ENCODE measurements at places on chromosomes 7 and 10.

GRCh38 chr7:77897004-77897547 lies 98.5 kb downstream of the PHTF2 start:
- DNase-seq: no peak

GRCh38 chr10:77463967-77464745 lies 173.5 kb downstream of the KCNMA1 start:
- DNase-seq: no peak

- DNase-seq: no peak
Observed at GRCh38 chr10:77068969-77069368, 568.6 kb downstream of the KCNMA1 start.

- DNase-seq: no peak
Observed at GRCh38 chr10:11149807-11150141, 132.1 kb downstream of the CELF2 start.

DNA sequence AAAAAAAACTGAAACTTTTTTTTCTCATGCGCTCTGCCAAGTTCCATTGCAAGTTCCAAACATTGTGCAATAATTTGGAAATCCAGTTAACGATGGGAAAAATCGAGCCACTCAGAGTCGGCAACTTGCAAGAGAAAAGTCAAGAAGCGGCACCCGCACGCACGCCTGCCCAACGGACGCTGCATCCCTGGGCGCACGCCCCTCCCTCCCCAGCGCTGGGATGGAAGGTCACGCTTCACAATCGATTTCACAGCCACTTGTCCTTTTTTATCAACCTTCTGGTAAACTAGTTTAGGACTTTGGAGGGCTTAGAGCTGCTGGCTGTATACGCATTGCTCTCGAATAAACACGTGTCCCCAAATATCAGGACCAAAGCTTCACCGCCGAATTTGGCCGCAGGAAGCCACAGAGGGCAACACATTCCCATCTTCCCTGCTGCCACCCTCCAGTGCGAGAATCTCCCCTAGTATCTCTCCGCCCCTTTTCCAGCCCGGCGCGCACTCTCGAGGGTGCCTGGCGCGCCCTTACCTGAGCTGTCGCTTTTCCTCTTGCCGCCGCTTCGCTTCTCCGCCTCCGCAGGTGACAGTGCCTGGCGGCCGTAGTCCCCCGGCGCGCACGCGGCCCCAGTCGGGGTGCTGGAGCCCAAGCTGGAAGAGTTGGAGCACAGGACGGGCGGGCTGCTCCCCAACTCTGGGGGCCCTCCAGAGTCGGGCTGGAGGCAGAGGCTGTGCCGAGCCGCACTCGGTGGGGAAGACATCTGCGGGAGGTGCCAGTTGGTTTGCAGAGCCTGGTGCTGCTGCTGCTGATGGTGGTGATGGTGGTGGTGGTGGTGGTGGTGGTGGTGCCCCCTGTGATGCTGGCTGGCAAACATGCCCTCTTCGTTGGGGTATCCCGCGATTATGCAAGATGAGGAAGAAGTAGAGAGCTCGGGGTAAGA lies 857 bp downstream of the MEOX2 start:
- DNase-seq: no peak

- no peak for DNase-seq
Observed at GRCh38 chr10:103199488-103199887, 6.4 kb upstream of the NT5C2 start.

DNA sequence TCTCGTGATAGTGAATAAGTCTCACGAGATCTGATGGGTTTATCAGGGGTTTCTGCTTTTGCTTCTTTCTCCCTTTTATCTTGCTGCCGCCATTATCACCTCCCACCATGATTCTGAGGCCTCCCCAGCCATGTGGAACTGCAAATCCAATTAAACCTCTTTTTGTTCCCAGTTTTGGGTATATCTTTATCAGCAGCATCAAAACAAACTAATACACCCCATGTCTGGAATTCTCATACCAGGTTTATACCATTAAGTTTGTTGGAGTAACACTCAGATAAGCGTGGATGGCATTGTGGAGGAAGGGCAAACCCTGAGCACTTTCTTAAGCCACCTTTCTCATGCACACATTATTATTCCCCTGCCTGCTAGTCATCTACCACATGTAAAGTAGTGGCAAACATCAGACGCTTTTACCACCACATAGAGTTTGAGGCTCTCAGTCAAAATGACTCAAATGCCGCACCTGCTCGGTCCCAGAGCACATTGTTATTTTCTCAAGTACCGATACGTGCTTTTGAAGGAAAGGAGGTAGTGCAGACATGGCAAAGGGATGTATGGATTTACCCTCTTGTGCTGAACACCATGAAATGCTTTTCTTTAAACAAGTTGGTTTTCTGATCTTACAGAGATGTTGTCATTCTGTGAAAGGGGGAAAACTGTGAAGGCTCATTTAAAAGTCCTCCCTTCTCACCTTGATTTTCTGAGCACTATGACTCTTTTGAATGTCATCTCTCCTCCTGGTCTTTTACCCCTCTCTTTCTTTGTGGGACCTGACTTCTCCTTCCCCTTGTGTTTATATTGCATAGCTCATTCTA lies 429.7 kb downstream of the EXOC4 start:
- DNase-seq: no peak

GRCh38 chr10:66209025-66209424 lies 716.8 kb upstream of the LRRTM3 start:
- DNase-seq: no peak

GRCh38 chr7:140426130-140426529 lies 22.3 kb downstream of the RAB19 start:
- DNase-seq: no peak

GRCh38 chr10:121091961-121092719 lies 241.0 kb downstream of the WDR11 start:
- no peak for DNase-seq

DNA sequence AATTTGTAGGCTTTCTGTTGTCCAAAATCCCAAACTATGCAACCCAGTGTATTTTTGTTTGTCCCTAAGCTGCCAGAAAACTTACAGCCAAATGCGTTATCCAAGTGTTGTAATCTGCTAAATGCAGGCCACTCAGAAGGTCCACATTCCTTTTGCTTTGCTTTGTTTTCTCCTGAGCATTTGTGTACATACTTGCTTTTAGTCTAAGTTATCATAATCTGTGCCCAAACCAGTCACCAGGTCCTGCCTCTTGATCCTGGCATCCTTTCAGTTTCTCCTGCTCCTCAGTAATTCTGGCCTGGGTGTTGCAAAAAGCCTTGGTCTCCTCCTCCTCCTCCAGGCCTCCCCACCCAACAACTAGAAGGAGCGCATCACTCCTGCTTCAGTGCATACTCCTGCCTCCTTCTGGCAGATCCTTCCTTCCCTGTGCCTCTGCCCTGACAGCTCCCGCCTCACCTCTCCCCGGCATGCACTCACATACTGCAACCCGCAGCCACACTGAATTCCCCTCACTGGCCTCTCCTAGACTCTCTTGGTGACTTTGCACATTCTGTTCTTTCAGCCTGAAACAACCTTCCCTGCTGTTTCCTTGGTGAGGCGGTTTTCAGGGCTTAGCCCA lies 2.3 kb downstream of the DENND2A start:
- DNase-seq: no peak

- no peak for DNase-seq
Observed at GRCh38 chr10:6612371-6612770, 32.3 kb upstream of the PRKCQ start.

DNA sequence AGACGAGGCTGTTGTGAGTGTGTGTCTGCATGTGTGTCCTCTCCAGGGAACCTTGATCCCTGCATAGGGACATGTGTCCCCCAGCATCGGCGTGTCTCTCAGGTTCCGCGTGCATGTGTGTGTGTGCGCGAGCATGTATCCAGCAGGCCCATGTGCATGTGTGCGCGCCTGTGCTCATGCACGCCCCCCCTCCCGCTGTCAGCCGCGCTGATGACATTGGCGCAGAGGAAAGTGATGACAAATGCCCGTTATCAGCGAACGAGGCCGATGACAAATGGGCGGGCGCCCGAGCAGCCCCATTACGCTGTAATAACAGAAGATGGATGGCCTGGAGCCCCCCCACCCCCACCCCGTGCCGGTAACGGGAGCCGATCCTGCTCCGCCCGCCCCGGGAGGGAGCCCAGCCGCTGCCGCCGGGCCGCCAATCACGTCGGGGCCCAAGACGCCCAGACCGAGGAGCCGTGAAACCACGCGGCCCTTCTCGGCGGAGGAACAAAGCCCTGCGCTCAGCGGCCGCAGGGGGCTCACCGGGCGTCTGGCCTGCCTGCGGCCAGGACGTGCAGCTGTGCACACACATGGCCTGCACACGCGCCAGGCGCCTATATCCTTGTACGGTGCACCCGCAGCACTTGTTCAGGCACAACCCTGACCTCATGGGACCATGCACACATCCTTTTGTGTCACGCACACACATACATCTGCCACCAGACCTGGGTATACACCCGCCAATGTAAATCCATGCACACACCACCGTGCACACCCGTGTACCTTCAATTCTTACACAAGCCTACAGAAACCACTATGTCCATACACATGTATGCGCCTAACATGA lies 21.5 kb downstream of the POLL start:
- no peak for DNase-seq

GRCh38 chr7:95246831-95247370 lies 77.4 kb downstream of the PON1 start:
- peak; percentile 73 for DNase-seq

GRCh38 chr10:96288151-96288621 lies 16.0 kb upstream of the DNTT start:
- DNase-seq: no peak

DNA sequence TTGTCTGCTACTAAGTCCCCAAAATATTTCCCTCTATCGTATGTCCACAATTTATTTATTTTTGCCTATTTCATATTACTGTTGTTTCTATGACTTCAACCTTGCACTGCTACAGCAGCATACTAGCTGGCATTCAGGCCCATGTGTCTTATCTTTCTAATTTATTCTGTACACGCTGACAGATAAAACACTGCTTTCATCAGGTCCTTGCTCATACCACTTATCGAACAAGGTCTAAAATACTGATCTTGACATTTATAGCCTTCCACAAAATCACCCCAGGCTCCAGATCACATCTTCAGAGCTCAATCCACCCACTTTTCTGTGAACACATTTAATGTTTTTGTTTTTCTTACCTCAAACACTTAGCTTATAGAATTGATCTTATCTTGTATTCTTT lies 374.6 kb downstream of the THSD7A start:
- no peak for DNase-seq

- no peak for DNase-seq
Observed at GRCh38 chr10:27500886-27501285, 3.2 kb upstream of the RAB18 start.

DNA sequence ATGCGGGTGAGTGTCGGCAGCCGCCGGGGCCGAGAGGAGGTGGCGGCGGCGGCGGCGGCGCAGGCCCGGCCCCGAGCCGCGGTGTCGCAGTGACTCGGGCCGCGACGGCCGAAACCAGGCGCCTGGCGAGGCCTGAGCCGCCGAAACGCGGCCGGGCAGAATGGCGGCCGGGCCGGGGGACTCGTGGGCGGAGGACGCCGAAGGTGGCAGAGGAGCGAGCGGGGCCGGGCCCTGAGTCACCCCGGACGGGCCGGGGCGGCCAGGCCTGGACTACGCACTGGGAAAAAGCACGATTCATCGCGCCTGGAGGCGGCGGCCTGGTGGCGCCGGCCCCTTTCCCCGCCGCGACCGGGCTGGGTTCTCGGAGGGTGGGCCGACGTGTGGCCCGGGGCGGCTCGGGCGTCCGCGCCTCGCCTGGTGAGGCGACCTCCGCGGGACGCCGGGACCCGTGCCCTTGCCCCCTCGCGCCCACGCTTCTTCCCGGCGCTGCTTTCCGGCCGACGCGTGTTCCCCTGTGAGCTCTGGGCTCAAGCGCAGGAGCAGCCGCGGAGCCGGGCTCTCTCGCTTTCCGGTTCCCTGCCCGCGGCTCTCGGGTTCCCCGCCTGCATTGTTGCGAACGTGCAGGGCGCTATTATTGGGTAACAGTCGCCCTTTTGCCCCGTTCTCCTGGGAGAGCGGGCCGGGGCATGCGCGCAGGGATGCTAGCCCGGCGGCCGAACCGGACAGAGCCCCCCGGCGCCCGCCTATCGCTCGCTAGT lies 500 bp downstream of the CUL1 start:
- no peak for DNase-seq

DNA sequence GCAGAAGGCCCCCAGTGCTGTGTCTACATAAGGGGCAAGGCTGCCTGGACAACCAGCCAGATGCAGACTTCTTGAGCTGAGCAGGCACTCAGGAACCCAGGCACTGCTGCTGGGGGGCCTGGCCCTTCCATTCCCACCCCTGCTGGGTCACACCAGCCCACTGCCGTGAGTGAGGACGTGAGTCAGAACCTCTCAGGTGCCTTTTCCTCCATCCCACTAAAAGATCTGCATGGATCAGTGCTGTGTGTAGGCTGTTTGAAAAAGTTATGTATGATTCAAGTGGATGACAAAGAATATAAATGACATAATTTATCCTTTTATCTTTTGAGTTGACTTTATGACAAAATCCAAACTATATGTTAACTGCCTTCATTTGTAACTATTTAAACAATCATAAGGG lies 499.3 kb downstream of the INHBA start:
- no peak for DNase-seq

DNA sequence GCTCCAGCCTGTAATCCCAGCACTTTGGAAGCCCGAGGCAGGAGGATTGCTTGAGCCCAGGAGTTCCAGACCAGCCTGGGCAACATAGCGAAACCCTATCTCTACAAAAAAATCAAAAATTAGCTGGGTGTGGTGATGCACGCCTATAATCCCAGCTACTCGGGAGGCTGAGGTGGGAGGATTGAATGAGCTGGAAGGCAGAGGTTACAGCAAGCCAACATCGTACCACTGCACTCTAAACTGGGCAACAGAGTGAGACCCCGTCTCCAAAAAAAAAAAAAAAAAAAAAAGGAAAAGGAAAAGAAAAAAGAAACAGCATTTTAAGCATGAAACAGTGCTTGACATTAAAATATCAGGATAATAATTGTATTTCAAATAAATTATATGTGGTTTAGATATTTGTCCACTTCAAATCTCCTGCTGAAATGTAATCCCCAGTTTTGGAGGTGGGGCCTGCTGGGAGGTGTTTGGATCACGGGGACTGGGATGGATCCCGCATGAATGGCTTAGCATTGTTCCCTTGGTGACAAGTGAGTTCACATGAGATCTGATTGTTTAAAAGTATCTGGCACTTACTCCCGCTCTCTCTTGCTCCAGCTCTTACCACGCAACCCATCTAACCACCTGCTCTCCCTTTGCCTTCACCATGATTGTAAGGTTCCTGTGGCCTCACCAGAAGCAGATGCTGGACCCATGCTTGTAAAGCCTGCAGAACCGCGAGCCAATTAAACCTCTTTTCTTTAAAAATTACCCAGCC lies 103.4 kb downstream of the SRPK2 start:
- DNase-seq: no peak

GRCh38 chr7:127628445-127628844 lies 10.5 kb upstream of the PAX4 start:
- DNase-seq: no peak

- no peak for DNase-seq
Observed at GRCh38 chr10:35480142-35480541, 125.0 kb upstream of the GJD4 start.

Data from NT2/D1 (cell line).